Kidney capillary endothelial cell (primary cell): ENCODE measurements at places on chromosomes 7 and 10.

GRCh38 chr10:113165673-113166072 is 215.6 kb downstream of the TCF7L2 start:
- no peak for DNase-seq

DNA sequence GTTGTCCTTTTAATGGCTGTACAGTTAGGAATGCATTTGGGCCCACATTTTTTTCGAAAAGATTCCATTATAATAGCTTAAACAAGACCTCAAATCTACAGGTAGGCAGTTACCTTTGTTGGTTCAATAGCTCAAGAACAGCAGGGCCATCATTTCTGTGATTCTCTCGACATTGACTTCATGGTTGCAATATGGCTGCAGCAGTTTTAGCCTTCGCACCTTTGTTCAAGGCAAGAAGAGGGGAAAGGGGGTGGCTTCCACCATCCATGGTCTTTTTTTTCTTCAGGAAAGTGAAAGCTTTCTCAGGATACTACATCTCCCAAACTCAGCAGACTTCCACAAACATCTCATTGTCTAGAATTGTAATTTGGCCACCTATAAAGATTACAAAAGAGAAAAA is 2.2 kb upstream of the KBTBD2 start:
- no peak for DNase-seq

- no peak for DNase-seq
These were observed 228.9 kb upstream of the PITRM1 start for GRCh38 chr10:3401491-3401938.

DNA sequence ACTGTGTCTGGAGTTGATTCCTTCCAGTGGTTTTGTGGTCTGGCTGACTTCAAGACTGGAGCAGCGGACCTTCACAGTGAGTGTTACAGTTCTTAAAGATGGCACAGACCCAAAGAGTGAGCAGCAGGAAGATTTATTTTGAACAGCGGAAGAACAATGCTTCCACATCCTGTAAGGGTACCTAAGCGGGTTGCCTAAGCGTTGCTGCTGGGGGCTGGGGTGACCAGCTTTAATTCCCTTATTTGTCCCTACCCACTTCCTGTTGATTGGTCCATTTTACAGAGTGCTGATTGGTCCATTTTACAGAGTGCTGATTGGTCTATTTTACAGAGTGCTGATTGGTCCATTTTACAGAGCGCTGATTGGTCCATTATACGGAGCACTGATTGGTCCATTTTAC is 13.2 kb downstream of the AKR1B15 start:
- peak; percentile 16 for DNase-seq
